ENCODE measurements at places on chromosomes 11 and 22.

DNA sequence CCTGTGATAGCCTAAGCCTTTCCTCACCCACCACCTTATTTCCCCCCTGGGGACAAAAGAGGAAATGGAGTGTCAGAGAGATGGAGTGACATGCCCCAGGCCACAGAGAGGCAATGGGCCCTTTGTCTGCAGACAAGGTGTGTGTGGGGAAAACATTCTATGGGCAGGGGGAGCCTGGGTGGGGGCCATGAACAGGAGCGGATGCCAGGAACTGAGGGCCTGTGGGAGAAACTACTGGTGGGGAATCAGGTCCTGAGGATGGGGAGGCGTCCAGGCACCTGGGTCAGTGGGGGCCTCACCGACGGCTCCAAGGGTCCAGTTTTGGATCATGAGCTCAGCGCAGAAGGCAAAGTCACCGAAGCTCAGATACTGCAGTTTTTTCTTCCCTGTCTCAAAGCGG, 3.0 kb downstream of the FIBP start:
- DNase-seq: no peak

- DNase-seq: no peak
These were observed 70.8 kb upstream of the MYOD1 start for GRCh38 chr11:17648528-17648927.

- no peak for DNase-seq
These were observed 116.4 kb upstream of the CRYBB3 start for GRCh38 chr22:25083056-25083806.

DNA sequence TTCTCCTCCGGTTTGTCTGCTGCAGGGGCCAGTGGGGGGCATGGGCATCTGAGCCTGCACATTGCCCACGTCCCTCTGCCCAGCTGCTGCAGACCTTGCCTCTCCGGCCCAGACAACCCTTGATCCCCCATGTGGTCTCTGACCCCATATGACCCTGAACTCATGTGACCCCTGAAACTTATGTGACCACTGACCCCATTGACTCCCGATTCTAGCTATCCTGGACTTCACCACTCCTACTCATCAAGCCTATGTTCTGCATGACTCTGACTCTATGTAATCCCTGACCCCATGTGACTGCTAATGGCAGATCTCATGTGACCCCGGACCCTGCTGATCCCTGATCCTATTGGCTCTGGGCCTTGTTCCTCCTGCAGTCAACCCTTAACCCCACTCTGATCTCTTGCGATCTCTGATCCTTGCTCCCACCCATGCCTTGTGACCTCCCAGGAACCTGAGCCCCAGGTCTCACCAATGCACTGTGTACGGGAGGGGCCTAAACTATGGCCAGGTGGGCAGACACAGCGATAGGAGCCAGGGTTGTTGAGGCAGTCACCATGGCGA, 5.7 kb downstream of the LTBP3 start:
- no peak for DNase-seq

- DNase-seq: no peak
These were observed 7.6 kb upstream of the LYVE1 start for GRCh38 chr11:10576035-10576398.

DNA sequence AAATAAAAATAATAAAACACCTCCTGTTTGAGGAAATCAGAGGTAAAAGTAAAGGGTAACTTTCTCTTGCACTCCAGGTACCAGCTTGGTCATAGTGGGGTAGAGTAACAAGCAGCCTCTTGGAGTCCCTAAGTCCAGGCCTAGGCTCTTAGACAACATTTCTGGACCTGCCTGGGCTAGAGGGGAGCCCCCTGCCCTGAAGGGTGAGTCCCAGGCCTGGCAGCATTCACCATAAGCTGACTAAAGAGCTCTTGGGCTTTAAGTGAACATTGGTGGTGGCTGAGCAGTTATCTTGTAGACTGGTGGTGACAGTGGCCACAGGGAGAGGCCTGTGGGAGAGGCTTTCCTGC, 18.6 kb upstream of the OR56A3 start:
- DNase-seq: no peak

- DNase-seq: no peak
These were observed 26.3 kb downstream of the SYTL2 start for GRCh38 chr11:85784480-85785265.

DNA sequence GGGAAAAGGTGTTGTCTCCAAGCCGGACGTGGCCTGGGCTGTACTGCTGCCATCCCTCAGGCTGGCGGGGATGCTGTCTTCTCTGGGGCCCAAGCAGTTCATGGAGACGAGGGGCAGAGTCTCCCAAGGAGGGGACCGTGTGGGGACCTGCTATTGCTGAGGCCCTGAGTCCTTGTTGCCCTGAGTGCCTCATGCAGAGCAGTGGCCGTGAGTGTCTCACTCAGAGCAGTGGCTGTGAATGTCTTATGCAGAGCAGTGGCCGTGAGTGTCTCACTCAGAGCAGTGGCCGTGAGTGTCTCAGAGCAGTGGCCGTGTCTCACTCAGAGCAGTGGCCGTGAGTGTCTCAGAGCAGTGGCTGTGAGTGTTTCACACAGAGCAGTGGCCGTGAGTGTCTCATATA, 54.7 kb downstream of the GRAMD4 start:
- no peak for DNase-seq

DNA sequence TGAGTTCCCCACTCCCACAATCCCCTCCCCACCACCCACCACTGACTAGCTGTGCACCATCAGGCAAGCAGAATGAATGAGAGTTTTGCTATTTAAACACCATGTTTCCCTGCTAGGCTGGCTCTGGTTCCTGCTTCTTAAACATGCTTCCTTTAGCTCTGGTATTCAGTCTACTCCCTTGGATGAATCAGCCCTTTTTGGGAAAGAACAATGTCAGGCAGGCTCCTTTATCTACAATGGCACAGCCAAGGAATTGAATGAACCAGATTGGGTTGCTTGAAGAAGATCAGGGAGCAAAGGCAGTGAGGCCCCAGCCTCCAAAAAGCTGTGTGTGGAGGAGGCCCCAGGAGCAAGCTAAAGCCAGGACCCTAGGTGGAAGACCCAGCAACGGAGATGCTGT, 92.9 kb upstream of the ISX start:
- DNase-seq: no peak

DNA sequence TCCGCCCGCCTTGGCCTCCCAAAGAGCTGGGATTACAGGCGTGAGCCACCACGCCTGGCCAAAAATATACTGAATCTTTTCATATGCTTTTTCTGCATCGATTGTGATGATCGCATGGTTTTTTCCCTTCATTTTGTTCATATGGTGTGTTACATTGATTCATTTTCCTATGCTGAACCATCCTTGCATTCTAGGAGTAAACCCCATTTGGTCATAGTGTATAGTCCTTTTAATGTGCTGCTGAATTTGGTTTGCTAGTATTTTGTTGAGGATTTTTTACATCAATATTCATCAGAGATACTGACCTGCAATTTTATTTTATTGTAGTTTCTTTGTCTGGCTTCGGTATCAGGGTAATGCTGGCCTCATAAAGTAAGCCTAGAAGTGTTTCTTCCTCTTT, 12.2 kb downstream of the WBP2NL start:
- DNase-seq: no peak

DNA sequence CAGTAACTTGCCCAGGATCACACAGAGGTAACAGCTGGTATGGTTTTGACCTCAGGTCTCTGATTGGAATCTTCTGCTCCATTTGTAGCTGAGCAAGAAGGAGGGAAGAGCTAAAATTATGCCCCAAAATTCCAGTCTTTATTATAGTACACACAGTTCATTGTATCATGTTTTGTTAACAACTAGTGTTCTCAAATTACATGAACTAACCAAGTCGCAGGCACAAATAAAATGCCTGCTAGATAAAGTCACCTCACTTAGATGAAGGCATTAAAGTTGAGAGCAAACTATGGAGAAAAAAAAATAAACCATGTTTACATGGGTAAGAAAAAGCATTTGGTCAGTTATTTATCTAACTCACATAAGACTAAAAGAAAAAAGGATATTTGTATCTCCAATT, 58.8 kb downstream of the PDGFD start:
- DNase-seq: no peak

DNA sequence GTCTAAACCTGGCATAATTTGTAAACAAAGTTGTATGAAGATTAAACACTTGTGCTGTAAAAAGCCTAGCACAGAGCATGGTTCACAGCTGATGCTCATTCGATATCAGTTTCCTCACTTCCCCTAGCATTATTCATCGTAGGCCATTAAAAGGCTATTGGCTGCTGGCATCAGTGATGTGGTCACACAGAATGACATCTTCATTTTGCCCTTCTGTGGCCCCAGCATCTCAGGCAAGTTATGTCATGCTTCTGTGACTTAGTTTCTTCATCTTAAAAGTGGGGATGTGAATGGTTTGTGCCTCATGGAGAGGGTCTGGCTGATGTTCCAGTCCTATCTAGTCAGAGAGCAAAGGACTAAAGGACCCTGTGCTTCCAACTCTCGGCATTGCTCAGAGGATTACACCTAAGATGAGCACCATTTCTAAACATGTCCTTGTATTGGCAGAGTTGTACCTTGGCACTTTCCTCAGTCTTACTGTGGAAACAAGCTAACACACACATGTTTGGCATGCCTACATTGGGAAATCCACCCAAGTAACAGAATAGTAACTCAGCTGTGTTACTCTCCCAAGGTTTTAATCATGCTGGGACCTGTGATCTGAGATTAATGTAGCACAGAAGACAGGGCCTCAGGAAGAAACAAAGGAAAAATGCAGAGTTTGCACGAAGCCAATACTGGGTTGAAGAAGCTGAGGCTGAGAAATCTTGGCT, 83.5 kb upstream of the OR9Q1 start:
- no peak for DNase-seq

DNA sequence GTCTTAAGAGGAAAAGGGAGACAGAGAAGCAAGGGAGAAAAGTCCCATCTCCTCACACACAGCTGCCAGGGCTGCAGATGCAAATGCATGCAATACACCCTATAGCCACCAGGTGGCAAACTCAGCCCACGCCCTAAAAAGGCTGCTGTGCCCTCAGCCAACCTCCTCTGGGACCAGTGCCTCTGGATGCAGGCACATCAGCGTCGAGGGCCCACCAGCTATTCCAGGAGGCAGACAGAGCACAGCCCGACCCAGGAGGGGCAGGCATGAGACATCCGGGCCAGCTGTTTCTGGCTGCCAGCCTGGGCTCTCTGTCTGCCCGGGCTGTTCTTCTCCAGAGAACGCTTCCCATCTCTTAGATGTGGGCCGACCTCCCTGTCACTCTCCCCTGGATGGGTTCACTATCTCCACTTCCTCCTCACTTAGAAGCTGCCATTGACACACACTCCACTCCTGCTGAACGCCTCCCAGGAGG, 39.7 kb downstream of the TPBGL start:
- peak; percentile 92 for DNase-seq

DNA sequence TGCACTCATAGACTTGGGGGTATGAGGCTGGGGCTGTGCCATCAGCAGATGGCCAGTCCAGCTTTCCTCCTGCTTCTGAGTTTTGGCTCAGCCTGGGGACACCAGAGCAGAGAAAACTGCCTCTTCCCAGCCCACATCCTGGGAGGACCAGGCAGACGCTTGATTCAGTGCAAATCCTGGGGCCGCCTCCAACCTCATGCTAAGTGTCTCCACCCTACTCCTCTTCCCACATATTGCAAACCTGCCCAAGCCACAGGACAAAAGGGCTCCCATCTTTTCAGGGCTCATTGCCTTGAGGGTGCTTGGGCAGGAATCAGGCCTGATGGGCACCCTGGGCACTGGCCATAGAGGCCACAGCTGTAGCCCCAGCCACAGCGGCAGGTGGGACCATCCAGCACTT, 79.7 kb upstream of the SHANK2 start:
- DNase-seq: peak; percentile 31

DNA sequence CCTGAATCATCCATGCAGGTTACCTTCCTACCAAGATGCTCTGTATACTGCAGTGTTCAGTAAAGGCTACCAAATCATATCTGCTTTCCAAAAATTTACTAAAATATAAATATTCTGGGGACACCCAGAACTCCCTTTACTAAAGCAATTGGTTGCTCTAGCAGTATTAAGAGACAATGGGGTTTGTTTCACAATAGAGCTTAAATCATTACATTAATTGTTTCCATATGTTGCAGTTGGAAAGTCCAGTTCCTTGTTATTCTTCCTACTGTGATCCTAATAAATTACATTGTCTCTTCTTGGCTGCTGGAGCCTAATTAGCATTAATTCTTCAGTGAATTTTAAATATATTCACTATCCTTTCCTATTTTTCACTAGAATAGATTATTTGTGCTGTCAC, 316.0 kb upstream of the MTNR1B start:
- no peak for DNase-seq

DNA sequence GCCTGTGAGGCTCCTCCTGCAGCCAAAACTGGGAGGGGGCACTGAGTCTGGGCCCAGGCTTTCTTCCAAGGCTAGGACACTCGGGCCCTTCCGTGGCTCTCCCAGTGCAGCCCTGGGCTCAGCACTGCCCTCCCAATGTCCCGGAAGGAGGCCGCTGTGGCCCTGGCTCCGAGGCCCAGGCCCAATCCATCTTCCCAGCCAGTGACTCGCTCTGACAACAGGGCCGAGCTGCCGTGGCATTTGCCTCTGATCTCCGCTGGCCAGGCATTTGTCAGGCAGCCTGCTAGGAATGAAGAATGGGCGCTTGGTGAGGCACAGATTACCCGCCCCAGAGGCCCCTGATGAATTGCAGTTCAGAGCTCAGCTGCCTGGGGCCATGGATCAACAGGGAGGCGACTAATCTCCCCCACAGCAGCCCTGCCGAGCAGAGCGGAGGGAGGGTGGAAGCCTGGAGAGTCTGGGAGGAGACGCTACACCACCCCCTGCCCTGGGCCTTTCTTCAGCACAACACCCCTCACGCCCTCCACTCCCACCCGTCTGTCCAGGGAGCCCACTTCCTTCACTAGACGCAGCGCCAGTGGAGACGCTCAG, 8.3 kb downstream of the FXYD2 start:
- peak; percentile 67 for DNase-seq

- DNase-seq: no peak
These were observed 299.2 kb downstream of the MN1 start for GRCh38 chr22:27502327-27502726.

DNA sequence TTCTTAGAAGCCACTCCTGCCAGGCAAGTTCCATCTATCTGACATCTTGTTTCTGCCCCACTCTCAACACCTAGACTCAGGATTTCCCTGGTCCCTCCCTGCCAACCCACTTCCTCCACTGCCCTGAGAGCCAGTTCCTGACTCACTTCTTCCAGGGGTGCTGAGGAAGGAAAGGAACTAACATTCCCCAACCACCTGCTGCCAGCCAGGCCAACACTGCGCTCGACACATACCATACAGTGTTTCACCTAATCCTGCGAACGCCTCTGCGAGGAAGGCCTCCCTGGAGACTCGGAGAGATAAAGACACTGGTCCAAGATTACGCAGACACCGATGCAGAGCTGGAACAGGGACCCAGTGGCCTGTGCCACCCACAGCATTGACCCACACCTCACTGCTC, 40.2 kb downstream of the MICAL3 start:
- no peak for DNase-seq

GRCh38 chr22:37519268-37520195, at the start of gene CARD10:
Gene CARD10 (minus strand): TSS chr22:37519415. CDS start chr22:37519200, 215 bp downstream.
- peak; percentile 63 for DNase-seq
